ENCODE measurements at places on chromosomes 2 and 18. TPM values are rescaled to one million over a fixed set of nuclear protein-coding genes. Genes with fewer than 3 reads are reported as not detected.

The ERMN gene
- not detected for total RNA-seq

The TCF4 gene
- 374 TPM for total RNA-seq

The FBXO15 gene
- not detected for total RNA-seq

The MCM6 gene
- total RNA-seq, result 48.1 TPM

DNA sequence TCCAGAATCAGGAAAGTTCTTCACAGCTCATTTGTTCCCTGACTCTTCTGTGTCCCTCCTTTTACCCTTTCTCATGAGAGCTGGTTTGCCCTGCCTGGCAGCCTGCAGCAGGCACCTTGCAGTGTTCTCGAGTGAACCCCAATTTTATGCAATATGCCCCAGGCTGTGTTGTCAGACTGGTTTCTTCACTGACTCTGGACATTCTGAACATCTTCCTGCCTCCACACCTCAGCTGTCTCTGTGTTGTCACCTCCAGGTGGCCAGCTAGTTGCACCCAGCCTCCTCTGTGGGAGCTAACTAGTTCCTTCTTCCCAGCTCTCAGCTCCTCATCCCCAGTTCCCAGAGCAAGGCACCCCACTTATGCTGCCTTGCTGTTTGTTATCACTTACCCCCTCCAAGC, 5.5 kb downstream of the SETBP1 start:
- H3K27ac ChIP-seq, result no peak overlapping the region
- H3K4me1 ChIP-seq, result no peaks in the 10 kb centered on the region
- no peak for DNase-seq
- no peaks in the 10 kb centered on the region for H3K36me3 ChIP-seq
- peaks cover 24% of the 10 kb centered on the region for H3K27me3 ChIP-seq

DNA sequence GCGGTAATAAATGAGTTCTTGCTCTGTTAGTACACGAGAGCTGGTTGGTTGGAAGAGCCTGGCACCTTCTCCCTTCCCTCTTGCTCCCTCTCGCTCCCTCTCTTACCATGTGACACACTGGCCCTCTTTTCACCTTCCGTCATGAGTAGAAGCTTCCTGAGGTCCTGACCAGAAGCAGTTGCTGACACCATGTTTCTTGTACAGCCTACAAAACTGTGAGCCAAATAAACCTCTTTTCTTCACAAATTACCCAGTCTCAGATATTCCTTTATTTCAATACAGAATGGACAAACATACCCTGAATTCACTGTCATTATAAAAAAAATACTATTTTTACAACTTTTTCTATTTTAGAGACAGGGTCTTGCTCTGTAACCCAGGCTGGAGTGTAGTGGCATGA, 40.7 kb downstream of the EMILIN2 start:
- no peaks in the 10 kb centered on the region for H3K36me3 ChIP-seq
- H3K27me3 ChIP-seq, result peaks cover 2% of the 10 kb centered on the region
- peak overlapping the region; percentile 15 for H3K27ac ChIP-seq
- no peak for DNase-seq

DNA sequence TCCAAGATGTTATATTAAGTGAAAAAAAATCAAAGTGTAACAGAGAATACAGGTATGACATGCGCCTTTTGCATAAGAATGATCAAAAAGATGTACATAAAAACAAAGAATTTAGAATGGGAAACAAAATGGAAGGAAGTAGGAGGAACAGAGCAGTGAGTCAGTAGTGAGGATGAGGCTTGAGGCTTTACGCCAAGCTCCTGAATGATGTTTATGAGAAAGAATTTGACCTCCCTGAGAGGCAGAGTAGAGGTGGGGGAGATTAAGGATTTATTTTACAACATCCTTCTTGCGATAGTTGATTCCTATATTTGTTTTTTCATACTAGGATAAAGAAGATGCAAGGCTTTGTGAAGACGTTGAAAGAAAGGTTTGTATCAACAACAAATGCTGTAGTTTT, 81.4 kb downstream of the DCDC2C start:
- H3K27me3 ChIP-seq, result no peaks in the 10 kb centered on the region
- no peak for DNase-seq
- H3K36me3 ChIP-seq, result no peaks in the 10 kb centered on the region

DNA sequence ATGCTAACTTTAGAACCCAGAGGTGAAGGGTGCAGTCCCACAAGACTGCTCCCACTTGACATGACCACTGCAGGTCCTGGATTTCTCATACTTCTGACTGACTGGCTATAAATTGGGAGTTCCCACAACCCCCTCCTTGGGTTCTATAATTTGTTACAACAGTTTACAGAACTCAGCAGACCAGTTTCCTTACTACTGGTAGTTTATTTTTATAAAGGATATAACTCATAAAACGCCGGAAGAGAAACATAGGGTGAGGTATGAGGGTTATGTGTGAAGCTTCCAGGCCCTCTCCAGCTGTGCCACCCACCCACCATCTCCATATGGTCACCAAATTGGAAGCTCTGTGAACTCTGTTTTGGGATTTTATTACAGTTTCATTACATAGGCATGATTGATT, 839.6 kb downstream of the TSN start:
- no peaks in the 10 kb centered on the region for H3K4me1 ChIP-seq
- no peak overlapping the region for H3K4me3 ChIP-seq
- no peak overlapping the region for H3K27ac ChIP-seq
- H3K27me3 ChIP-seq, result no peaks in the 10 kb centered on the region

GRCh38 chr2:99487906-99488305, 1.9 kb downstream of the REV1 start:
- no peak overlapping the region for H3K27ac ChIP-seq
- peaks cover under 1% of the 10 kb centered on the region for H3K27me3 ChIP-seq
- peaks cover 27% of the 10 kb centered on the region for H3K4me1 ChIP-seq
- no peak for DNase-seq
- H3K4me3 ChIP-seq, result peak overlapping the region; percentile 96

GRCh38 chr2:28656937-28657615, 94.6 kb upstream of the PPP1CB start:
- peaks cover 14% of the 10 kb centered on the region for H3K4me1 ChIP-seq
- H3K27me3 ChIP-seq, result no peaks in the 10 kb centered on the region
- no peaks in the 10 kb centered on the region for H3K36me3 ChIP-seq
- no peak overlapping the region for H3K27ac ChIP-seq
- DNase-seq, result no peak

DNA sequence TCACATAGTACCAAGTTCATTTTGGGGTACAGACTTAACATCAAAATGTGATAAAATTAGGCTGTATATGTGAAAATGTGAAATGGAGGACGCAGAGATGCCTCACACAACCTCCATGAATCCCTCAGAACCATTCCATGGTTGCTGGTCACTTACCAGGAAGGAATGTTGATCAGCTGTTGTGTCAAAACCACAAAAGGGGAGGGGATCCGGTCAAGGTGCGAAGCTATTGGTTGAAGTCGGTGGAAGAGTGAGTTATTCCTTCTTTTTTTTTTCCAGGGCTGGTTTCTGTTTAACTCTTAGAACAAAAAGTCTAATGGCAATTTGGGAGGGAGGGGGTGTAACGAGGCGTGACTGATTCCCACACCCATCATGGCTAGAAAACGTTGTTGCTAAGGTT, 32.3 kb upstream of the REG3A start:
- no peak for DNase-seq
- no peaks in the 10 kb centered on the region for H3K4me1 ChIP-seq
- no peak overlapping the region for H3K4me3 ChIP-seq
- H3K27ac ChIP-seq, result no peak overlapping the region
- H3K36me3 ChIP-seq, result no peaks in the 10 kb centered on the region

All from endothelial cell of umbilical vein (primary cell).